Lower lobe of right lung (tissue), 2 donors: ENCODE measurements at places on chromosomes 11 and 22.
A peak's percentile ranks its signal among the peaks of the same experiment; 100 is the strongest.

GRCh38 chr11:30729187-30729713 lies 143.1 kb upstream of the MPPED2 start:
- no peak for DNase-seq

- DNase-seq, result peak; percentile 80
Observed at GRCh38 chr11:67056267-67057204, at the start of gene RHOD. Gene RHOD (plus strand): TSS chr11:67056847. CDS start chr11:67056903, 56 bp downstream.

DNA sequence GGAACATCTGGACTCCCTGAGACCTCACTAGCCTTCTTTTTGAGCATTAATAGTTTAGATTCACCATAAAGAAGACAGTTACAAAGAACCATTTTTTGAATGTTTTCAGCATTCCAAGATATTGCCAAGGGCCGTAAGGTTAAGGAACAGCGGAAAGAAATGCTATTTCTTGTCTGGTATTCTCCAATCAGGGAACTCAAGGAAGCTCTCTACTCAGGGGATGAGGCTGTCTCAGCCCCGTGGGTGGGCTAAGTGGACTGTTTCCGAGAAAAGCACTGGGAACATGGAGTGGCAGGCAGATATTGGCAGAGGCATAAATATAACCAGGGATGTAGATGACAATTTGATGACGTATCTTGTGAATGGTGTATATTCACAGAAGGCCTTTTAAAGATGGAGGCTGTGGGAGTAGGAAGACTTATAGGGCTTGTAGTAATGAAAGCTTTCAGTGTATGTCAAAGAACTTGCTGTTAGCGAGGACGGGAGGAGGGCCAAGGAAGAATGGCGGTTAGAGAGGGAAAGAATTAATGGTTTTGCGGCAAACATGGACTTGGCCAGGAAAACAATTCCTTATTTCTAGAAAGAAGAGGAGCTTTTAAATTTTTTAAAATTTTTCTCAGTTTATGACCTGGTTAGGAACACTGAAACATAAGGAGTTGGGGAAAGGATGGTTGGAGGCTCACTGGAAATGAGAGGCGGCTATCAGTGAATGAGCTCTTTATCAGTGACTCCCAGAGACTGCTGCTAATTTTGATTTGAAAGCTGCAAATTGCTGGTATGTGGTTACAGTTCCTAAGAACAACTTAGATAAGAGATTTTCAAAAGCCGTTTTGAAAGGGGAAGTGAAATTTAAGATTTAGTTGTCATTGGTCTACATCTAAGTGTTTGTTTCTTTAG lies 64.6 kb downstream of the ST3GAL4 start:
- DNase-seq, result peak; percentile 40

- no peak for DNase-seq
Observed at GRCh38 chr11:87444993-87445392, 407.3 kb downstream of the TMEM135 start.

DNA sequence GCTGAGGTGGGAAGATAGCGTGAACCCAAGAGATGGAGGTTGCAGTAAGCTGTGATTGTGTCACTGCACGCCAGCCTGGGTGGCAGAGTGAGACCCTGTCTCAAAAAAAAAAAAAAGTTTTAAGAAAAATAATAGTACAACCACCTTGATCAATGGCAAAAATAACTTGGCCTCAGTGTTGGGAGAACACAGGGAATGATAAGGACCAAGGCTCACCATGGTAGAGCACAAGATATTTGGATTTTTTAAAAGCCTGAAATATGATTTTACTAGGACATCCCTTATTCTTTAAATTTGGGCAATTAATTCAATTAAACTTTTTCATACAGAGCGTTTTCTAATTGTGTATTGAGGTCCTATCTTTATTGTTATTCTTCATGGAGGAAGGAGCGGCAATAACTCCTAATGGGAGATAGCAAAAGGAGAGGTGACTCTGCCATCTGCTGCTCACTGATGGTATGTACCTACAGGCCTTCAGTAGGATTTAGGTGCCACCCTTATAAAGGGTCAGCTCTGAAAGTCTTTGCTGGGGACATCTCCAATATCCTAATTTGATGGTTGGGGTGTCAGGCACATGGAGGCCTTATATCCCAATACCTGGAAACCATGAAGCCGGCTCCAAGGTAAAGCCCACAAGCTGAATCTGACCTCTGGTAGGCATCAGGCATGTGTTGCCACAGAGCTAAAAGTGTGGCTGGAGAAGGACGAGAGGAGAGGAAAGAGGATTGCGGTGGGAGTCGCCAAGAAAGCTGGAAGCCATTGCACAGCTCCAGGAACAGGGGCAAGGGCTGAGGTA lies 21.9 kb upstream of the POLD3 start:
- DNase-seq, result no peak

- DNase-seq, result peak; percentile 79
Observed at GRCh38 chr11:57349491-57350274, 11.5 kb downstream of the P2RX3 start.

GRCh38 chr11:77040401-77040777 lies 6.2 kb downstream of the B3GNT6 start:
- DNase-seq, result no peak

DNA sequence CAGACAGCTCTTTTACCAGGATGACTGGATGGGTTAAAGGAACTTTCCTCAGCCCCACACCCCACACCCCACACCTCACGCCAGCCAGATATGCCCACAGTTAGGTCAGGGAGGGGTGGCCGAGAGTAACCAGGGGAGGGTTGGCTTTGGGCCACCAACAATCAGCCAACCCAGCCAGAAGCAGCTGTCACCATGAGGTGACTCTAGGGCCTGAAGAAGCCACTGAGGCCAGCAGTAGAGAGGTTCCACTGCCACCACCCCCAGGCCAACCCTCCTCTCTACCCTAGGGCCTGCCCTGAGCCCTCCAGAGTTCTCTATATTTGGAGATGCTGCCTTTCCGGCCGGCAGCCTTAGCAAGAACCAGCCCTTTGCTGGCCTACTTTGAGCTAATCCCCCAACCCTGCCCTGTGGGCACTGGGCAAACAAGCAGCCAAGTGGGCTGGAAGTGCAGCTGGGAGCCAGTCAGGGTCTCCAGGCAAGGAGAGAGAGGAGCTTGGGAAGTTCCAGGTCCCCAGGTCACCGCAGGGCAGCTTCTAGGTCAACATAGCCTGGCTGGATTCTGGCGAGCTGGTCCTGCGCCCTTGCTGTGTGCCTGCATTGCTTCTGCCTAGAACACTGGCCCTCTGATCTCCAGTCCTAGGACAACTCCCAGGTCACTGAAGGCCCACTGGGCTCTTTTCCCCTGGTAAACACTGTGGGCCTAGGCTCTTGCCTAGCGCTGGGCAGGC lies 12.0 kb upstream of the SYT8 start:
- DNase-seq, result no peak

DNA sequence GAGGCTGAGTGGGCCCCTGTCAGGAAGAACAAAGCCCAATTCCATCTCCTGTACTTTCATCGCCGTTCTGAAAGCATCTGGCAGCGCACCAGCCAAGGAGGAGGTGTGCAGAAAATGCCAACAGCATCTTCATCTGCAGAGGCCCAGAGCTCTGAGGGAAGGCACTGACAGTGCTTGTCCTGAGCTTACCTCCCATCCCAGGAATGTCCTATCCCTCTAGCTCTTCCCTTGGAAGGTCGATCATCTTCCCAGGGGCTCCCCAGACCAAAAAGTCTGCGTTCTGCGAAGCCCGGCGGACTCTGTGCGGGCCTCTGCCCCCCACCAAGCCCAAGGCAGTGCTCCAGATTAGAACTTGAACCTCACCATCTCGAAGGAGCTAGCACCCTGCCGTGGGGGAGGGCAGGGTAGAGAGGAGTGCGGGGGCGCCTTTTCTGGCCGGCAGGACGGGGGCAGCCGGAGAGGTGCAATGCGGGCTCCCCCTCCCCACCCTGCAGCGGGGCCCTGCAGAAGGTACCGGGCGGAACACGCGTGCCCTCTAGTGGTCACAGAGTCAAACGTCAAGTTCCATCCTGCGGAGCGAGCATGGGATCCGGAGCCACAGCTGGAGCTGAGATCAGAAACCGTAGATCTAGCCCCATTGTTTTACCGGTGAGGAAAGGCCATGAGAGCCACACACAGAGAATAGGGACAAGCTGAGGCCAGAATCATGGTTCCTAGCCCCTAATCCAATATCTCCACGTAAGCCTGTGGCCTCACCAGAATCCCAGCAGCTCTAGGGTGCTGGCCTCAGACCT lies 5.0 kb downstream of the SCN2B start:
- peak; percentile 82 for DNase-seq

DNA sequence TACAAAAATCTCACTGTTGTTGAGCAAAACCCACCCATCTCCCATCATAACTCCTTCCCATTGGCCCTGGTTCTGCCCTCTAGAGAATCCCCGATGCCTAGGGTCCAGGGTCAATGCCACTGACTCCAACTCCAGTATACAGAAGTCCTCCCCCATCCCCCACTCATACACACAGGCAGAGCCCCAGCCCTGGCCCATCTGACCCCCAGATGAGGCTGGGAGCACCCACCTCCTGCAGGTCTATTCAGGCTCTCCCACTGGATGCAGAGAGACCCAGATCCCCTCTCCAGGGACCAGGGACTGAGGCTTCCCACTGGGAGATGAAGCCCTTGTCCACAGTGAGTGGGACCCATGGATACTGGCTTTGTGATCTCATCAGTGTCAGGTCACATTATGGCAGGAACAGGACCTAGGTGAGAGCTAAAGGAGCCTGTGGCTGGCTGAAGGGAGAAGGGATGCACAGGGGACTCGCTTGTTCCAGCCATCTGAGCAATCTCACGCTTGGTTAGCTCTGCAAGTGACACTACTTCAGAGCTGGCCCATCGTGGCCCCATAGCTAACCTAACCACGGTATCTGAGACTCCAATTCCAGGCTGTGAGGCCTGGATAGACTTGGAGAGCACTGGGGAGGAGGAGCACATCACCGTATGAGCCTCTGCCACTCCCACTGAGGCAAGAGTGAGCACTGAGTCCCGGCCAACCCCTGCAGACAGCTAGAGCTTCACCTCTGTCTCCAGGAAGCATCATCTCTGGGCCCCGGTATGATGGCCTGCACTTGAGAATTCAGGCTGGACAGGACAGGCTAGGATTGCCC lies 35.7 kb downstream of the TRIM29 start:
- DNase-seq, result no peak
